ENCODE measurements at places on chromosomes 2 and 18.
A peak's percentile ranks its signal among the peaks of the same experiment; 100 is the strongest.

- DNase-seq, result no peak
These were observed 150.2 kb upstream of the SPATS2L start for GRCh38 chr2:200156166-200156835.

GRCh38 chr2:195603998-195604397 lies 53.0 kb upstream of the SLC39A10 start:
- no peak for DNase-seq

DNA sequence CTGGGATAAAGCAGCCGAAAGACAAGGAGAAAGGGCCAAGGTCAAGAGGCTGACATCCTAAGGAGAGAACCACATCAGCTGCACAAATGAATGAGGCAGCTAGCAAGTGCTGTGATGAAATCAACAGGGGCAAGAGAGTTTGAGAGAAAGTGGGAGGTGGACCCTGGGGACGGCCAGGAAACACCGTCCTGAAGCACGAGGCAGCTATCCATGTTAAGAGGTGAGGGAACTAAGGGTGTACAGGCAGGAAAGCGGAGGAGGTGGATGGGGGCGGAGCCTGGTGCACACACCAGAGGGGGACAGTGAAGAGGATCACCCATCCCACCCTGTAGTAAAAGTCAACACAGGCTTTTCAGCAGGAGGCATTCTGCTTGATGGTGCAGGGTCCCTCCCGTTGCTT lies 52.4 kb downstream of the HDLBP start:
- no peak for DNase-seq

GRCh38 chr2:23944976-23945375 lies 4.7 kb downstream of the UBXN2A start:
- DNase-seq, result no peak

- peak; percentile 22 for DNase-seq
These were observed 894 bp downstream of the SMAD7 start for GRCh38 chr18:48949606-48950535.

GRCh38 chr2:98310010-98310409 lies 36.2 kb upstream of the CNGA3 start:
- DNase-seq, result no peak

- peak; percentile 75 for DNase-seq
These were observed 36.5 kb downstream of the EFR3B start for GRCh38 chr2:25078170-25079049.

GRCh38 chr2:26685341-26685740 lies 7.2 kb upstream of the KCNK3 start:
- DNase-seq, result no peak
